ENCODE measurements at places on chromosomes 11 and 22.

DNA sequence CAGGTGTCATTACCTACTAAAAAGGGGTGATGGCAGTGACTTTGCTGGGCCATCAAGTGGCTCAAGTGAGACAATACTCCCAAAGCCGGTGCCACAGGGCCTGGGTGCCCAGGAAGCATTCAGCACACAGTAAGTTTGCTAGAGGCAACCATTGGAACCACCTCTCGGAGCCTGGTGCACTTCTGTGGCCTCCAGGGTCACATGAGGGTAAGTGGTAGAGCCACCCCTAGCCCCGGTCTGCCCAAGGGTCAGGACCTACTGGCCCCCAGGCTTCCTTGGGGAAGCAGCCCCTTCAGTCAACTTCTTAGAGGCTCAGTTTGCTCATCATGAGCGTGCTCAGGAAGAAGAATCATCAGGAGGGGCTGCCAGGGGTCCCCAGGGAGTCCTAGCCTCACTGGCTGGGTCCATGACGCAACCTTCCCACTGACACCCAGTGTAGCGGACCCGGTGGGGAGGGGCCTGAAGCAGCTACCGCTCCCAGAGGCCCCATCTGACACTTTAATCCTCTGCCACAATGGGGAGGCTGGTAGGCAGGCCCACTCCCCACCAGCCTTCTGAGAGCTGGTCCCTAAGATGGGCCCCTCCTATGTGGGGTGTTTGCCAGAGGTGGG is 17.5 kb upstream of the RASL10A start:
- no peak for DNase-seq

- DNase-seq = no peak
Measured at GRCh38 chr11:123698546-123699127, 42.8 kb downstream of the ZNF202 start.

DNA sequence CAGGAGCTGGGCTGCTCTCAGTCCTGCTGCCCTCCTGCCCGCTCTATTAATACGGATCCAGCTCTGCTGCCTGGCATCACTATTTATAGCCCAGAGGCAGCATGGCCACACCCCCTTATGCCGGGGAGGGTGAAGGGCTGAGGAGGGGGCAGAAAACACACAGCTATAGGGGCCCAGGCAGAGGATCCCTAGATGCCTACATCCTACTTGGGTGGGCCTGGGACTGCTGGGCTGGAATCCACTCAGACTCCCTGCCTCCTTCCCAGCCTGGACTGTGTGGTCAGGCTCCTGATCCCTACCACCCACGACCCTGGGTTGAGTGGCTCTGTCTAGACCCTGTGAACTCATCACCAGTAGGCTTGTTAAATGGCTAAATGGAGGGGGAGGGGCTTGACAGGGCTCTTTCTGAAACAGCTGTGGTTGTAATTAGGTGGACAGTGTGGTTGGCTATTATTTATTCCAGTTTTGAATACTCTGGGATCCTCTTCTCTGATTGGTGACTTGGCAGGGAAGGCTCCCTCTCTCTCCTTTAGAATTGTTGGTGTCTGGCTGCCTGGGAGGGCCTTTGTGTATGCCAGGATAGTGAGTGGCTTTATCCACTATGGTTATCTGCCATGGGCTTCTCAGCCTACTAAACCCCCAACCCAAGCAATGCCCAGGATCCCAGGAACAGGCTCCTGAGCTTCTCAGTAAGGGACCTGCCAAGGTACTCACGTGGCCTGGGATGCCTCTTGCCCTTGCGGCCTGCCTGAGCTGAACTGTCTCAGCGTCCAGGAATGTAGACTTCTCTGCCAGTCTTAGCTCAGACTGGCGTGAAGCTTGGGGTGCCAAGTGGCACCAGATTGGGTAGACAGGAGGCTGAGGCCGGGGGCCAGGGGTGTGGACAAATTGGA is 15.2 kb downstream of the PHLDB1 start:
- DNase-seq = peak; percentile 96

- no peak for DNase-seq
Measured at GRCh38 chr11:19426756-19427403, 186.1 kb upstream of the E2F8 start.

DNA sequence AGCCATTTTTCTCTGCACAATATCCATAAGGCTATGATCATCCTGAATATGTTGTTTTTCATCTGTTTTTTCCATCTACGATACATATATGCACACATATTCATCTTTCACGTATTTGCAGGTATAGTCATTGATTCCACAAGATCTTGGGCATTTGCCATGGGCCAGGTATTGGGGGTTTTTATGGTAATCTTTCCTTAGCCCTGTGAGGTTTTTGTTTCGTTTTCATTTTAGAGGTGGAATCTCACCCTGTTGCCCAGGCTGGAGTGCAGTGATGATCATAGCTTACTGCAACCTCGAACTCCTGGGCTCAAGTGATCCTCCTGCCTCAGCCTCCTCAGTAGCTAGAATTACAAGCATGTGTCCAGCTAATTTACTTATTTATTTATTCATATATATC is 20.0 kb downstream of the CD6 start:
- no peak for DNase-seq

DNA sequence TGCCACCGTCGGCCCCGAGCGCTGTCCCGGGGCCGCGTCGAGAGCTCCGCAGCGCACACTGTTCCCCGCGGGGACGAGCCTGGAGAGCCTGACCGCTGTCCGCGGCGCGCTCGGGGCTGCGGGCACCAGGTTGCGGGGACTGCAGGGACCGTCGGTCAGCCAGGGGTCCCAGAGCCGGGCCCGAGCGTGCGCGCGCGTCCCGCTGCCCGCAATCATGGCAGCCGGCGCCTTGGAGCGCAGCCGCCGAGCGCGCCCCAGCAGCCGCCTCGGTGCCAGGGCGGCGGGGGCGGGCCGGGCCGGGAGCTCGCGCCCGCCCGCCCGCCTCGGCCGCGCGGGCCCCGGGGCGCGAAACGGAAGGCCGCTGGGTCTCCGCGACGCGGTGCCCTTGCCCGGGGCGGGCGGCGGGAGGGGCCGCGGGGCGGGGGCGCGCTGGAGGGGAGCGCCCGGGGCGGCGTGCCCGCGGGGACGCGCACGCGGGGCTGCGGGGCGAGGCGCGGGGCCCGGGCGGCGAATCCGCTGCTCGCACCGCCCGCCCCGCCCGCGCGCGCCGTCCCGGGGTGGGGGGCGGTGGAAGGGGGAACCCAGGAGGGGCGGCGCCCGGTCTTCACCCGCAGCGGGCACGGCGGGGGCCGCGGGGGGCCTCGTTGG is 79.4 kb upstream of the PPARA start:
- no peak for DNase-seq

DNA sequence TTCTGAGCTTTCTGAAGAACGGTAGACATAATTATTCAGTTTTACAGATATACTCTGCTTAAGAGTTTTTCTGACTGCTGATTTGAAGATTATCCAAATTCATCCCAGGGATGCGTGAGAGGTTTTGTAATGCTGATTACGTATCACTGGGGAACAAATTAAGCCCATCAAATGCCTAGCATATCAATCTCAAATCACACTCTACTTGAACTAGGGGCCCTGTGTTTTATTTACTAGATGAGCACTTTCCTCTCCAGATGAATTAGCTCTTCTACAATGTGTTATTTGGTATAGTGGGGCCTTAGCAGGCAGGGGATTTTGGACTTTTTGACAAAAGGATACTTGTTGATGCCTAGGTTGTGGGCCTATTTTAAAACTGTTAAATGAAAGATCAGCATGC is 177.9 kb downstream of the JRKL start:
- no peak for DNase-seq
